ENCODE measurements at places on chromosomes 2 and 18. TPM values are rescaled to one million over a fixed set of nuclear protein-coding genes. Genes with fewer than 3 reads are reported as not detected.

- no peak for DNase-seq
These were observed 144.9 kb upstream of the FOSL2 start for GRCh38 chr2:28247734-28248133.

TAF1B gene
- 82.7 TPM for total RNA-seq

UGT1A5 gene
- 0.34 TPM for total RNA-seq

- DNase-seq: no peak
These were observed 1044.3 kb upstream of the KLHL29 start for GRCh38 chr2:22340716-22341115.

- no peak for DNase-seq
These were observed 6.2 kb downstream of the ADAM17 start for GRCh38 chr2:9549420-9549819.

- DNase-seq: no peak
These were observed 4.0 kb downstream of the KIF1A start for GRCh38 chr2:240815761-240816583.

PIEZO2 gene
- total RNA-seq: 2.1 TPM

MTLN gene
- 108 TPM for total RNA-seq

SLC14A1 gene
- 7.5 TPM for total RNA-seq

DNA sequence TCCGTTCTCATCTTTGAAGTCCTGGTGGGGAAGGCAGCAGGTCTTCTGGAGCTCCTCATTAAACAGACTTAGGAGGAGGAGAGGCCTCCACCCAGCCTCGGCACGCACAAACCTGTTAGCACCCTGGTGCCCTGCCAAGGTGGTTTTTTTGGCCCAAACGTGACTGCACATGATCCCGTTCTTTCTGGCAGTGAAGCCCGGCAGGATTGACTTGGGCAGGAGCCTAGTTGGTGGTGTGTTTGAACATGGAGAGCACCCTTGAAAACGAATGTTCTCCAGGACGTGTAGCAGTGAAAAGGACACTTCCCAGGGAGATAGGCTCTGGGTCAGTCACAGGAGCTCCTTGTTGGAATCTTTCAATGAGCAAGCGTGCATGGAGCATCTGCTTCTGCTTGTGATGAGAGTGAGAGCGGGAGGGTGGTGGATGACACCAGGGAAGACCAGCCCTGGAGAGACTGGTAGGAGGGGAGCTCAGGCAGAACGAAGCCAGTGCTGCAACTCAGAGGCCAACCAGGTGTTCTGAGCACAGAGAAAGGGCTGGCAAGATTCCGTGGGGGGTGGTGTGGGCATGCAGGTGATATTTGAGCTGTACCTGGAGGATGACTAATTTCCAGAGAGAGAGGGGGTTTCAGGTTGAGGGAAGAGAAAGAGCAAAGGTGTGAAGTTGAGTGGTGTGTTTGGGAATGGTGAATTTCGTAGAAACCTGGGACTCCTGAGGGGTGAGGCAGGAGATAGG lies 73.8 kb downstream of the TANC1 start:
- DNase-seq: no peak

DNA sequence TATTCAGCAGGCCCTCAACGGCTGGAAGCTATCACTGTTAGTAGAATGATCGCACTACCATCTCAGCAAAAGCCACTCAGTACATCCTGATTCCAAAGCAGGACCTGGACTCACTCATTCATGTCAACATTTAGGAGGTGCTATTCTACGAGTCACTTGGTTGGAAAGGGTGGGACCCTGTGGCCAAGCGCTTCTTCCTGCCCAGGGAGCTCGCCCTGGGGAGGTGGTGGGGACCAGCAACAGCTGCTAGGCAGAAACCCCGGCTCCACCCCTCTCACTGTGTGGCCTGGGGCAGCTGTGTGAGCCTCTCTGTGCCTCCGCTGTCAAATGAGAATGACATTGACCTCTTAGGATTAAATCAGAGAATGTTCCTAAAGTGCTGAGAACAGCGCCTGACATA lies 231.4 kb downstream of the EIPR1 start:
- DNase-seq: no peak

GRCh38 chr2:174752403-174753037 lies 11.8 kb downstream of the CHRNA1 start:
- DNase-seq: no peak

GRCh38 chr2:192159208-192159607 lies 35.5 kb downstream of the TMEFF2 start:
- no peak for DNase-seq

- no peak for DNase-seq
These were observed 94.4 kb upstream of the SATB2 start for GRCh38 chr2:199552141-199552540.

SOX11 gene
- total RNA-seq: 11.2 TPM

DNA sequence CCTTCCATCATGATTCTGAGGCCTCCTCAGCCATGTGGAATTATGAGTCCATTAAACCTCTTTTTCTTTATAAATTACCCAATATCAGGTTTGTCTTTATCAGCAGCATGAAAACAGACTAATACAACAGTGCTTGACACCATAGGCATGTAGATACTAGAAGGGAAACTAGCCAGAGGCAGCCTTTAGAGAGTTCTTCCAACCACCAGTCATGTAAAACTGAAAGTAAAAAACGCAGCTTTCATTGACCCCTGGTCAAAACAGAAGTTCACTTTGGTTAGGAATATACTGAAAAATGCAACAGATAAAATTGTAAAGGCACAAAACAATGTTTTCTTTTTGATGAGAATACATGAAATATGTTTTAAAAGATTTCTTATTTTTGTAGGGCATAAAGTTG lies 122.8 kb upstream of the L3MBTL4 start:
- DNase-seq: no peak

EMILIN1 gene
- 6.0 TPM for total RNA-seq

THSD7B gene
- not detected for total RNA-seq

NTSR2 gene
- not detected for total RNA-seq

DNA sequence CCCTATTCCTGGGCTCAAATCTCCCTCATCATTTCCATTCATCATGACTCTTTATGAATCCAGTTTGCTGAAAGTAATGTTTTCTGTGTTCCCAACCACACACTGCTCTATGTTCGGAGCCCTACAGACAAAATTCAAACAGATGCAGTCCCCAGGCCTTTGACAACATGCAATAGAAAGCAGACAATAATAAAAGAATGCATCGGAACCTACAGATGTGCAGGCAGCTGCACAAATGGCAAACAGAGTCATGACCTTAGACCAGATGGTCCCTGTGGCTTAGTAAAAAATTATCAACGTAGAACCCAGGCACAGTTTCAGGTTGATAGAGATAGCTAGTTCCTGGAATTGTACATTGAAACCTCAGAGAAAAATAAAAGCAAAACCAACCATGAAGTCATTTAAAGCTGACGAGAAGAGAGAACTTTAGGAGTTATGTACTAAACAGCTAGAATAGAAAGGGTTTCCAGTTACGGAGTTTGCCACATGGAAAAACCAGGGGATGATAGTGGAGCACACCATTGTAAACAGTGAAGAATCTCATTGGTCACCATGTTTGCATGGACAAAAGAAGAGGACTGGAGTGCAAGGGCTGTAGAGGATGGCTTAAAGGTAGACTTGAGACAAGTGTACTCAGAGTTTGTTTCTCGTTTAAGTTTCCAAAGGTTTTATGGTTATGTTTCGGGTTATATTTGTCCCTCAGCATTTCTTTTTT lies 23.2 kb upstream of the ACVR1 start:
- DNase-seq: no peak

DNA sequence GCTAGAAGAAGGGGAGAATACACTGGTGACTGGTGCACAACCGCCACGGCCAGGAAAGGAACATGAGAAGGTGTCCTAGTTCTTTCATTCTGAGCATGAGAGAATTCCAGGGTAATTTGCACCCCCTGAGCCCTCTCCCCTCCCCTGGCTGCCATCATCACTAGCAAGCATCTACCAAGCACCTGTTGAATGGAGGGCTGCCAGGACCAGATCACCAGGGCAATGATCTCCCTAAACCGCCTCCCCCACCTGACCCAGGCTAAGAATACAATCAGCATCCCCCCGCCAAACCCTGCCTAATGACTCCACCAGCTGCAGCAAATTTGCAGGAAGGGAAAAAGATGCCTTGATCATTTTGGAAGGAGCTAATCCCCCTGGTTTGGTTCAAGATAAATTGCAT lies 100.2 kb downstream of the STPG4 start:
- DNase-seq: no peak

DNA sequence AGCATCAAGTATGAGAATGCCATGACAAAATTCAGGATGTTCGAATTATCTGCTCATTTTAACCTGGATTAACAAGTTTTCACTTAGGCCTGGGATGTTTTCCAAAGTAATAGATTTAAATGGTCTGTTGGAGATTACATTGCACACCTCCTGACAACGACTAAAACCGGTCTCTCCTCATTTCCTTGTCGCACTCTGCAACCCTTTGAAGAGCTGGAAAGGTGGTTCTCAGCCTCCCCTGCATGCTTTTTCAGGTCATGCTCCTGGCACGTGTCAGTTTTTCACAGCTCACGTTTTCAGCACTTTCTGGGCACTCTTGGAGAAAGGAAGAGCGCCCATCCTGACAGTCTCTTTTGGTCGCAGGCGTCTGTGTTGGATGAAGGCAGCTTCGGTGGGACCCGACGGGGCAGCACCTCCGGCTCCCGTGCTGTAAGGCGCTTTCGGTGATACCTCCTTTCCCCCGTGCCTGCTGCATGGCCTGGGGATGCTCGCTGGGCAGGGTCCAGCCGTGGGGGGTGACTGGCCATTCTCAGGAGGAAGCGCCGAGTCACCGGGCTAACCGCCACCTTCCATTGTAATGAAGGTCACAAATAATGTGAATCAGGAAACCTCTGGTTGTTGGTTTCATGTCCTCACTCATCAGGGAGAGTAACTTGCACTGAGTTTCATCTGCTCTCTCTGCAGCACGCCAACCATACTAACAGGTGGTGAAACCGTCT lies 63.5 kb upstream of the RBM44 start:
- DNase-seq: no peak

- no peak for DNase-seq
These were observed 1.1 kb upstream of the SYT4 start for GRCh38 chr18:43278355-43278754.

DNA sequence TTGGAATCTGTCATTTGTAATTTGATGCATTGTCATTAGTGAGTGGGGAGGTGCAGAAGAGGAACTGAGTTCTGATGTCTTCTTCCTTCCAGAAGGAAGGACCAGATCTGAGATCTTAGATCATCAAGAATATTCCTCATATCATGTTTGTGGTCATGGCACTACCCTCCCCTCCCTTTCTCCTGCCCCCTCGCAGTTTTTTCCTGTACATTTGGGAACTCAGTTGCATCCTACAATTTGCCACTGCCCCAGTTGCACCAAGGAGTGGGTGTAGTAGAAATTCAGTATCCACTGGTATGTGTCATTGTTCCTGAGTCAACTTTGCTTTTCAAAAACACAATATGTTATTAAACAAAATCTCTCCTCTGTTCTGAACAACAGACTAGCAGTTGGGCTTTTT lies 26.6 kb upstream of the ACVR1 start:
- no peak for DNase-seq

- no peak for DNase-seq
These were observed 15.0 kb upstream of the BMPR2 start for GRCh38 chr2:202361108-202361507.

DNA sequence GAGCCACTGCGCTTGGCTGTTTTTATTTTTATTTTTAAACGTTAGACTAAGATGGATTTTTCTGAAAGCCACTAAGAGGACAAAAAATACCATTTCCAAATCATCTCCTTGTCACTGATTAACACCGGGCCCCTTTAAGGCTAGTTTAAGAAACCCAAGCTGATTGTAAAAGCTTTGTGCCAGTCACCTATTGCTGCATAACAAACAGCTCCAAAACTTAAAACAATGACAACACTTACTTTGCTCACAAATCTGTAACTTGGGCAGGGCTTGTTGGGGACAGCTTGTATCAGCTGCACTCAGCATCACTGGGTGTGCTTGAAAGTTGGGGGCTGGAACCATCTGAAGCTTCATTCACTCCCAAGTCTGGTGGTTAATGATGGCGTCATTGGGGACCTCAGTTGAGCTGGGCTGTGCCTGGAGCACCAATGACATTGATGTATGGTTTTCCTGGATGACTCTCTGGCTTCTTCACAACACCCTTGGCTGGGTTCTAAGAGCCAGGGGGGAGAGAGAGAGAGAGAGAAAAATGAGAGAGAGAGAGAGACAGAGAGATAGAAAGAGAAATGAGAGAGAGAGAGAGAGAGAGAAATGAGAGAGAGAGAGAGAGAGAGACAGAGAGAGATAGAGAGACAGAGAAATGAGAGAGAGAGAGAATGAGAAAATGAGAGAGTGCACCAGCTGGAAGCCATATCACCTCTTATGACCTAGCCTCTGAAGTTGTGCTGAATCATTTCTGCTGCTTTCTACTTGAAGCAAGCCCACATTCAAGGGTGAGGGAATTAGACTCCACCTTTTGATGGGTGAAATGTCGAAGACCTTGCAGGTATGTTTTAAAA lies 26.0 kb upstream of the ATG16L1 start:
- DNase-seq: no peak

PROKR1 gene
- total RNA-seq: not detected

- no peak for DNase-seq
These were observed 366.6 kb upstream of the MC4R start for GRCh38 chr18:60739212-60739611.

GRCh38 chr2:24577481-24577880 lies 86.4 kb downstream of the NCOA1 start:
- DNase-seq: no peak

All from Daoy (cell line).